Heart right ventricle (tissue), 16 donors: ENCODE measurements at places on chromosomes 11 and 22.

DNA sequence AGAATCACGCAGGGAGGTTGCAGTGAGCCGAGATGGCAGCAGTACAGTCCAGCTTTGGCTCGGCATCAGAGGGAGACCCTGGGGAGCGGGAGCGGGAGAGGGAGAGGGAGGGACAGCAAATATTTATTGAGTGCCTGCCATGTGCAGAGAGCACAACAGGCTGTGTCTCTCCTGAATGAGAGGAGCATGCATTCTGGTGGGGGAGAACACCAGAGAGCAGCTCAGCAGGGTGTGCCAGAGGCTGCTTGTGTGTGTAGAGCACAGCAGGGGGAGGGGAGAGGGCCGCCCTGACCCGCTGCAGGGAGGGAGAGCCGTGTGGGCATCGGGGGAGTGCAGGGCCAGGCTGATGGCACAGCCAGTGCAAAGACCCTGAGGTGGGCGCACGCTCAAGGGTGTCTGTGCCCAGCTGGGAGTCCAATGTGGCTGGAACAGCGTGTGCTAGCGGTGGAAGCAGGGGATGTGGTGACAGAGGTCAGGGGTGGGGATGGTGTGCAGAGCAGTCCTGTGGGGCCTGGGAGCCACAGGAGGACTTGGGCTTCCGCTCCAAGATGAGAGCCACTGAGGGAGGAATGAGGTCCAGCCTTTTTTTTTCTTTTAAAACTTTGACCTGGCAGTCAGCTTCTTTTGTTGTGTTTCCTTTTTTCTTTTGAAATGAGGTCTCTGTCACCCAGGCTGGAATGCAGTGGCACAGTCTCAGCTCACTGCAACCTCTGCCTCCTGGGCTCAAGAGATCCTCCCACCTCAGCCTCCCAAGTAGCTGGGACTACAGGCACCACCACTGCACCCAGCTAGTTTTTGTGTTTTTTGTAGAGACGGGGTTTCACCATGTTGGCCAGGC lies 12.0 kb downstream of the PPIL2 start:
- no peak for DNase-seq

GRCh38 chr11:73907191-73907590 lies 30.4 kb downstream of the PAAF1 start:
- DNase-seq = no peak

- peak; percentile 17 for DNase-seq
Measured at GRCh38 chr22:28903729-28904128, 20.4 kb downstream of the ZNRF3 start.

DNA sequence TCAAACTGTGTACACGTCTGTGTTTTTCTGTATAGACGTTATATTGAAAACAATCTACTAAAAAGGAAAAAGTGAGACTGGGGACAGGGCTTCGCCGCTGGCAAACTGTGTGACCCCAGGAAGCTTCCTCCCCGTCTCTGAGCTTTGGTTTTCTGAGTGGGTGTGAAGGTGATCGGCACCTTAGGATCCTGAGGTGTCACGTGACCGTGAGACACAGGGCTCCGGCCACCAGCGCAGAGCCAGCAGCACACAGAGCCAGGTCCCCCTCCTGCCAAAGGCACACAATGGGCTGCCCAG lies 32.0 kb downstream of the KIAA0930 start:
- DNase-seq = no peak

DNA sequence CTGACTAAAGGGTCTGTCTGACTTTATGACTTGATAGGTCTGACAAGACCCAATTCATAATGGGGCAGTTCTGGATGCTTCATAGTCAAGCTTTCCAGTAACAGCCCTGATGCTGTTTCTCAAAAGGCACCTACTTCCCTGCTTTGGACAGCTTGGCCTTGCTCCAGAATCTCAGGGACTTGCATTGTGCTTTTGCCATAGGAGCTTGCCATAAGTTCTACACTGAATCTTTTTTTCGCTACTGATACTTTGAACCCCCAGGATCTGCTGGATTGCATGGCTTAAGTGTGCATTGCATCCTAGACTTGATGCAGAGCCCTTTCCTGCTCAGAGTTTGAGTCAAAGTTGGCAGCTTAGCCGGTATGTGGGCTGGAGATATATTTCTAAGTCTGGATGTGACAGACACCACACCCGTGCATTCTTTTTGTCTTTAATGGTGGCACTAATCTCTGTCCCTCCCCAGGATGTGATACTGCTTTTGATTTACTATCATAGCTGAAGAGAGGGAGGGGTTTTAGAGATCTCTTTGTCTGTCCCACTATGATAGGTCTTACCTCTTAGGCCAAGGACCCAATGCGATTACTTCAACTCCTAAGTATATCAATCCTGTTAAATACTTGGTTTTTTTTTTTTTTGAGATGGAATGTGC lies 16.9 kb upstream of the SLC3A2 start:
- no peak for DNase-seq

DNA sequence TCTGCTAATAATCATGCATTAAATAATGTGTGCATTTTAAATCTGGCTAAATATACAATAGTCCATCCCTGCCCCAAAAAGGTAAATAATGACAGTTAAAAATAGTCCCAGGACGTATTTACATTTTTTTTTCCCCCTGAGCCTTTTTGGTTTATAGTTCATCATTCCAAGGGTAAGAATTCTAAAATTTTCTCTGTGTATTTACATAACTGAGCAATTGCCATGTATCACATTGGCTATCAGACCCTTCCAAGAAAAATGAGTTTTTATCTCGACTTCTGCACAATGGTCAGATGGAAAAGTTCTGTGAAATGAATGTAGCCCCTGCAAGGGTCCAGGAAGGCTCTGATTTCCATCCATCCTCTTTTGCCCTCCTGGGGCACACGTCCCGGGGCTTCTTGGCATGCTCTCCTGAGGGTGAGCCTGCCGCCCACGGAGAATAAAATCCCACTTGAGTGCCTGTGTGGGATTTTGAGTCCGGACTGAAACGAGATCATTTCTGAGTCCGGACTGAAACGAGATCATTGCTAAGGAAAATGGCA lies 94.1 kb upstream of the ANO1 start:
- DNase-seq = no peak

DNA sequence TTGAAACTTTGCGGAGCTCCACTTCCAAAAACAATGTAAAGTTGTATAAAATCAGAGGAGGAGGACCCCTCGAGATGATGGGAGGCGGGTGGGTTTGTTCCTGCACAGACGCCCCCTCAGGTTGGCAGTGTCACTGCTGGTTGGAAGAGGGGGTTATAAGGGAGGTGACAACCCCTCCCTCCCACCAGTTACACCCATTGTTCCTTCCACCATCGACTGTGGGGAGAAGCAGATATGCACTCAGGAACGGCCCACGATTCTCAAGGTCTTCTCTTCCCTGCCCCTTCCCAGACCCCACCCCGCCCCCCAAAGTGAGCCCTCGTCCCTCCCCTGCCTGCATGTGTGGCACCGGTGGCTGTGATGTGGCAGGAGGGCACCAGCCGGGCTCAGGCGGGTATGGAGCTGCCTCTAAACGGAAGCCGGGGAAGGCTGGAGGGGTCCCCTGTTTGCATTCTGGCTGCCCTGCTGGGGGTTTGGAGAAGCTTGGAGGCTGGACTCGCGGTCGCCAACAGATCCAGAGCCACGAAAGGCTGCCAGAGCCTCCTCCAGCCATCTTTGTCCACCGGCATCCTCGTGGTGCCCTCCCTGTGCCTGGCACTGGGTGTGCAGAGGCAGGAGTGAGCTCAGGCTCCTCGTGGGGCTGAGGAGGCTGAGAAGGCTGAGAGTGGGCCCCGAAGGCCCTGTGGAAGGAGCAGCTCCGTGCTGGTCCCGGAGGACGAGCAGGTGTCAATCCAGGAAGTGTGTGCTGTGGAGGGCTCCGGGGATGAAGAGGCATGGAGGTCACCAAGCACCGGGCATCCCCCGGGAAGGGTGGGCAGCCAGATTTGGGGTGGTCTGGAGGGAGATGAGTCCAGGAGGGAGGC lies 778 bp downstream of the KDELR3 start:
- no peak for DNase-seq

DNA sequence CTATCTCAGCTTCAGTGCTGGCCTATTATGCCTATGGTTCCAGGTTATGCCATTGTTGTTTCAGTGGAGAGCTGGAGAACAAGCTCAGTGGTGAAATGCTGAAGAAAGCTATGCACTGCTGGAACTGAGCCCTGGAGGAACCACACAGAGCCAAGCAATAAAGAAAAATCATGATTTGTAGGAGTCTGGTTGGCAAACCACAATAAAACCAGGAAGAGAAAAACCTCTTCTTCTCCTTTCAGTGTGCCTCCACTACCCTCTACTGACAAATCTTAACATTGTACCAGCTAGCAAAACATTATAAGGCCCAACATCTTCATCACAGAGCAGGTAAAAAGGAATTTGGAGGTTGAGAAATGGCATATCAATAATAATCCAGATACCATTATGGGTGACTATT lies 5.3 kb downstream of the OR51F2 start:
- no peak for DNase-seq

DNA sequence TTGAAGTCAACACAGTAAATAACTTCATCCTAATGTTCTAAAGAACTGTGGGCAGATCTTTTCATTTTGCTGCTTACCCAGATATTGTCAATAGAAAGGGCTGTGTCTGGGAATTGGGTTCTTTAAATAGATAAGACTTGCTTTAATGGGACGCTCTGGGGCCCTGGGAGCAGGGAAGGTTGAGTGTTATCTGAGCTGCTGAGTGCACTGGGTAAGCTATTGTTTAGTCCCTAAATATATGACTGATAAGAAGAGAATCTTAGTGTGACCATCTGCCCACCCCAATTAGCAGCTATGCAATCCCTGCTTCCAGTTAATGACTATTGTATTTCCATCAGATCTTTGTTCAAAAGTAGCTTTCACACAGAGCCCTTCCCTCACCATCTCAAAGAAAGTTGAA lies 44.4 kb downstream of the ARHGAP42 start:
- DNase-seq = no peak

- no peak for DNase-seq
Measured at GRCh38 chr11:134401825-134402809, 9.9 kb downstream of the B3GAT1 start.

DNA sequence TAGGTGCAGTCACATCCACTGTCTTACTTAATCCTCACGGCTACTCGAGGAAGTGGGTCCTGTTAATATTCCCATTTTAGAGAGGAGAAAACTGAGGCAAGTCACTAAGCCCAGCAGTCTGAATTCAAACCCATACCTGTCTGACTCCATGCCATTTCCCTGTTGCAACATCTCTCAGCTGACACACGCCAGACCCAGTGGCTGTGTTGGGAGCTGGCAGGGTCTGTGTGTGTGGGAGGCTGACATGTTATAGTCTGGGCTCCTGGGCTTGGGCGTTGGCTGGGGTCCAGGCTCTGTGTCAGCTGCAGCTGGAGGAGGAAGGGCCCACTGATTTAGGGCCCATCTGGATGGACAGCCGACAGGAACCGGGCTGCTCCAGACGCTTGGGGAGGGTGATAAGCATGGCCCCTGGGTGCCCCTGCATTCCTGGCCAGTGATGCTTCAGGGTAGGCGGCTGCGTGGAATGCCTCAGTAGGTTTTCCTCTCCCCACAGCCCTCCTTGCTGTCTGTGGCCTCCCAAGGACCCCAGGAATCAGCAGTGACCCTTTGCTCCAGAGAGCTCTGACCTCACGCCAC lies 562.5 kb downstream of the MN1 start:
- DNase-seq = peak; percentile 87

- DNase-seq = no peak
Measured at GRCh38 chr11:11731311-11732083, 109.7 kb upstream of the GALNT18 start.

DNA sequence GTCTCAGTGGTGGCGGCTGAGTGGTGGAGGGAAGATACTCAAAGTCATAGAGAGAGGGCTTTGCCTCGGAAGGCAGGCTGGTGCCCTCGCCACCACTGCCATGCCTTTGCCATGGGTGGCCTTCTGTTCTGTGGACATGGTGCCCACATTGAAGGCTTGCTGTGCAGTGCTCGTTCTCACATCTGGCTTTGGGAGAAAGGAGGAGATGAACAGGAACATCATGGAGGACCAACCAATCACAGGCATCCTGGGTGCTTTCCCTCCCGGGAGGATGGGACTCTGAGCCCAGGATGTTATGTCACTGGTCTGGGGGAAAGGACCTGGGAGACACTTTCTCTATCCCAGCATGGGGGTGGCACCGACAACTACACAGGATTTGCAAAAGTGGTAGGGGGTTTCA lies 82.3 kb upstream of the NARS2 start:
- DNase-seq = no peak

- DNase-seq = no peak
Measured at GRCh38 chr11:123798513-123799252, 7.5 kb downstream of the OR6M1 start.

- no peak for DNase-seq
Measured at GRCh38 chr11:119023741-119024140, 5.2 kb downstream of the TRAPPC4 start.

DNA sequence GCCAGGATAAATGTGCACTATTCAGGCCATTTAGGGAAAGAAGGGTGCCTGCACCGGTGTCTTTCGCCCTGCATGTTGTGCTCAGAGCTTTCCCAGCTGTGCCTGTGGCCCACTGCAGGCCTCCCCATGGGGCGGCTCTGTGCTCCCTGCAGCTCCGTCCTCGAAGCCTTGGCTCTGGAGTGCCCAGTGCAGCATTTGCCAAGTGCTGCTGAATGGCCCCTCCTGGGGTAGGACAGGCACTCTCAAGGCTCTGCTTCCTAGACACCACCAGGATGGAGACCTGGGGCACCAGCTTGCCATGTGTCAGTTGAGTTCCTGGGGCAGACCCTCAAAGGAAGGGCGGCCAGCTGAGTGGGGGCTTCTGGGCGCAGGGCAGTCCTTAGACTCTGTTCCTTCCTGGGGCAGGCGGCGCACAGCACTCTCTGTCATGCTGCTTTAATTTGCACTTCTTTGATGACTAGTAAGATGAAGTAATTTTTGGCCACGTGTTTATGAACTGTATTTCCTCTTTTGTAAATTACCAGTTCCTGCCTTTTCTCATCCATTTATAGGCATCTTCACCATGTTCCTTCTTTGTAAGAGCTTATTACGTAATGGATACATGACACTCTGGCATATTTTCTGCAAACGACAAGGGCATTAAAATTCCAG lies 32.1 kb upstream of the GNB1L start:
- DNase-seq = no peak

GRCh38 chr11:28965819-28966218 lies 857.6 kb downstream of the METTL15 start:
- no peak for DNase-seq

DNA sequence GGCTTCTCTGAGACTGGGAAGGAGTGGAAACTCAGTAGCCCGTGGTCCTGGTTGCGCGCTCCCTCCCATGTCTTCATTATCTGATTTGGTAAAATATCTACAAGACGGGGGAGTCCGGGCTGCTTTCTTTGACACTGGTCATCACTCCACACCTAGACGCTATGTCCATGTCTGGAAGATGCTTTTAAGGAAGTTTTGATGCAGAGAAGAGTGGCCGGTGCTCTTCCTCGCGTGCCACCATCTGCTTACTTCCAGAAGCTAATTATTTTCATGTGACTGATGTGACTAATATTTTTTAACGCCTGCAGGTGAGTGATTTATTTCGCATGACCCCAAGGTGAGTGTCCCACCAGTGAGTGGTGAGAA lies 339 bp upstream of the TRIM21 start:
- DNase-seq = no peak
